GM06990 (cell line): ENCODE measurements at places on chromosomes 6 and 20.

DNA sequence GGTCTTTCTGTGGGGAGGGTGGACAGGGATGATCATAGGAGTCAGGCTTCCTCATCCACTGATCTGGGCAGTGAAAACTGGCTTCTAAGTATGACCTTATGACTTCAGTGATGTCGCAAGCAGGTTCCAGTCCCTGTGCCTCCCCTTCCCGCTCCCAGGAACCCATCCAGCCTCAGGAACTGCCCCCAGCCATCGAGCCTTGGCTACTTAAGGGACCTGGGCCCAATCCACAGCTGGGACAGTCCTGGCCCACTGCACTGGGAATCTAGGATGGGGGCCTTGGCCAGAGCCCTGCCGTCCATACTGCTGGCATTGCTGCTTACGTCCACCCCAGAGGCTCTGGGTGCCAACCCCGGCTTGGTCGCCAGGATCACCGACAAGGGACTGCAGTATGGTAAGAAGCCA, at the start of gene LBP:
TSS of gene LBP (plus strand) at position 236 of the 405 bp plus-strand sequence. CDS start at position 271, 35 bp downstream.
- no peak for DNase-seq

GRCh38 chr6:81608776-81609175, 143.7 kb downstream of the TENT5A start:
- DNase-seq = no peak

DNA sequence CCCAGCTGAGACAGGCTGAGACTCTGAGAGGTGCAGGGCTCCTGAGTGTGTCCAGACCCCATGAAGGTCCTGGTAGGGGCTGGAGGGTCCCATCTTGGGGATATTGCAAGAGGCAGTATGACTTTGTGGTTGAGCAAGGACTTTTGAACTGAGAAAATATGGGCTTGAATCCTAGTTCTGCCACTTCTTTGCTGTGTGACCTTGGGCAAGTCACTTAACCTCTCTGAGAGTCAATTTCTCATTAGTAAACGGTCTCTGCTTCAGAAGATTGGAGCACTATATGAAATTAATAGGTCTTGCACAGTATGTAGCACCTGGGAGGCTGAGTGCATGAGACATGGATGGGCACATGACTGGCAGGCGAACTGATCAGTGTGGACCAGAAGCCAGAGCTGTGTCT, 42.7 kb downstream of the TFEB start:
- DNase-seq = no peak

GRCh38 chr6:89098461-89098860, 17.9 kb downstream of the PNRC1 start:
- DNase-seq = no peak

DNA sequence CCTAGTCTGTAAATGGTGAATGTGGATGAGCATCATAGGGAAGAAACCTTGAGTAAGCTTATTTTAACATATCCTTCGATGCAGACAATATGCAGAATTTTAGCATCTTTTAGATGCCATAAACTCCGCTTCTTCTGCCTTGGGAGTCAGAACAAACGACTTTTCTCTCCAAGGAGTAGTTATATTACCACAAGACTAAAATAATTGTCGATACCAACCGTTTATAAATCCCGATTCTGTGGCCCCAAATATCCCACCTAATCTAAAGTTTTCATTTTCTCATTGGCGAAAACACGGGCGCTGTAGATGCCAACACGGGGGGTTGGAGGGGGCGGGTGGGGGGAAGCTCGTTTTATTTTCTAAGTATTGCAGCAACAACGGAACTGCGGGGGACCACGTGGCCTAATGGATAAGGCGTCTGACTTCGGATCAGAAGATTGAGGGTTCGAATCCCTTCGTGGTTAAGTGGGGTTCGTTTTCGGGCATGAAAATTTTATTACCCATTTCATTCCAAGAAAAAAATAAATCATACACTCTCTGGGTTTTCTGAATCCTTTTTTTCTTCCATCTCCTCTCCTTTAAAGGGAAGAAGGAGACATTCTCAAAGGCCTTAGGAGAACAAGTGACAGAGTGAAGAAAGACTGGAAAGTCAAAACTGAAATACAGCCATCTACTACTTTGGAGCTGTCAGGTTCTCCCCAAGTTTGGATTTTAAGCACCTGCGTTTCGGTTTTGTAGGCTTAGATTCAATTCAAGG, 65.5 kb upstream of the BTN3A2 start:
- no peak for DNase-seq

DNA sequence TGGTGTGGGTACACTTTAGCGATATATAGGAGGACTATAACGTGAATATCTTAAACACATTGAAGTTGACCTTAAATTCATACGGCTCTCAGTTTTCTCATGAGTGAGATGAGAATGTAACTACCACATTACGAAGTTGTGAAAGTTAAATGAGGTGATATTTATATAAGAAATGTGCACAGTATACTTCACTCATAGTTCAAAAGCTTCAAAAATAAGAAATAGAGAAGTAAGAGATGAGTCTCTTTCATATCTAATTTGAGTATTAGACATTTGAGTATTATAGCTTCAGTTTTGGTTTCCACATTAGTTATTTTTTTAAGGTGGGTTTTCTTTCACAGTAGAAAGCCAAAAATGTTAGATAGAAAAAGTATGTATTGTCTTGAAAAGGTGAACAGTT, 183.3 kb downstream of the NKAIN2 start:
- DNase-seq = no peak

DNA sequence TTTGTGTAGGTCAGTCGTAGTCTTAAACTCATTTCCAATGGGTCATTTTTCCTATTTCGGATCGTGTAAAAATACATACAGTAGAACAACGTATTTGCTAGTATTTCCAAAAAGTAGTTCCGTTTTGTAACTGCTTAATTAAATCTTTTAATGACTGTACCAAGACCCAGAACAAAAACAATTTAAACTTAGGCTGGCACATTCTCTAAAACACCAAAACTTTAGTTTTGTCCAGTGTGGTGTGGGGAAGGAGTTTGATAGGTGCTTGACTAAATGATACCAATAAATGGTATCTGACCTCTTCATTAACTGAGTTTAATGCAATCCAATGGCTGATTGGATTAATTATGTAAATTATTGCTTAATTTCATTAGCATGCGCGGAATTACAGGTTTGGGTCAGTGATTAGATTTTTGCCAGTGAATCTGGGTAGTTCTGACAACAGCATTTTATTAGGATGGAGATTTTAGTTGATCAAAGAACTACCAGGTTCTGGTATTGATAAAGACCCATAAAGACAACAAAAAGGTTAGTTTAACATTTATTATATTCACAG, 20.8 kb downstream of the OR2B2 start:
- no peak for DNase-seq

- no peak for DNase-seq
Observed at GRCh38 chr6:79117752-79118151, 39.7 kb upstream of the PHIP start.

DNA sequence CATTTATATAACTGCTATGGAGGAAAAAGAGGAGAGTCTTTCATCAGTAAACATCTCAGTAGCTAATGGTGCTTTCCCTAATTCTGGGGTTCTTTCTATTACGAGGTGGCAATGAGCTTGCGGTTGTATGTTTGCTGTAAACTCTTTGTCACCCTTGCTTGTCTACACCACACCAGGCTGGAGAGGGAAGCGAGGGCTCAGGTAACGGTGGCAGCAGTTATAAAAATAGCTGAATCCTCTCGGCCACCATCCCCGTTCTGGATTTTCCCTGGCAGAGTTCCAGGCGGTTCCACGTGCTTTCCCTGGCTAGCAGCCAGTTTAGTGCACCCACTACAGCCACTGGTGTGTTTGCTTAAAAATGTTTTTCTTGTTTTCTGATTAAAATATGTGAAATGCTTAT, 39.0 kb downstream of the MAS1 start:
- DNase-seq = peak; percentile 65

GRCh38 chr20:49583669-49584417, 15.9 kb upstream of the PTGIS start:
- no peak for DNase-seq

- DNase-seq = no peak
Observed at GRCh38 chr20:50100552-50100951, 12.4 kb downstream of the UBE2V1 start.

GRCh38 chr6:152170702-152171667, 363.5 kb downstream of the ESR1 start:
- DNase-seq = peak; percentile 75

GRCh38 chr6:36501686-36502085, 45.6 kb downstream of the STK38 start:
- DNase-seq = no peak

- no peak for DNase-seq
Observed at GRCh38 chr6:129817332-129817731, 43.8 kb downstream of the TMEM244 start.

DNA sequence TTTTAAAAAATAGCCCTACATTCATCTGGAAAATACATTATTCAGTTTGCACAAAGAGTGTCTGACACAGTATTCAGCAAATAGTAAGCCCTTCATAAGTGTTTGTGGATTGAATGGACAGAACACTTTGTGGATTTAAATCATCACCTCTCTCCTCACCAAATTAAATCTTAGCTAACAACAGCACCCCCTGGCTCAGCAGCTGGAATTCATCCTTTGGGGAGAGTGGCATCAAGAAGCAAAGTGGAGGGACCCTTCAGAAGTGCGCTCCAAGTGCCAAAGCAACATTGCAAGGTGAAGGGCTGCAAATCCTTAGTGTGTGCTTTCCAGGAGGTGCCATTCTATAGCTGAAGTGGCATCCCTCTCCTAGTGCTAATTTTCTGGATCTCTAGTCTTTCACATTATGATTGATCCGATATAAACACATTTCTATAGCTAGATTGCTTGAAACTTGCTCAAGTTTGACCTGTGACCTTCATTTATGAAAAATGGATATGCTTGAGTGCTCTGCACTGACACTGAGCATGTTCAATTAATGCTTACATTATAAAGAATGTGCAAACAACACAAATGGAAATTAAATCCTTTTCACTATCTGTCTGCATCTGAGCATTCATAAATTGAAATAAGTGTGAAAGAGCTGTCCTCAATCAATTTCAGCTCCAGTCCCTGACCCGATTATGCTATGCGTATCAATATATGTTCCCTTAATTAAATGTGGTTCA, 891.7 kb downstream of the C6orf118 start:
- no peak for DNase-seq

DNA sequence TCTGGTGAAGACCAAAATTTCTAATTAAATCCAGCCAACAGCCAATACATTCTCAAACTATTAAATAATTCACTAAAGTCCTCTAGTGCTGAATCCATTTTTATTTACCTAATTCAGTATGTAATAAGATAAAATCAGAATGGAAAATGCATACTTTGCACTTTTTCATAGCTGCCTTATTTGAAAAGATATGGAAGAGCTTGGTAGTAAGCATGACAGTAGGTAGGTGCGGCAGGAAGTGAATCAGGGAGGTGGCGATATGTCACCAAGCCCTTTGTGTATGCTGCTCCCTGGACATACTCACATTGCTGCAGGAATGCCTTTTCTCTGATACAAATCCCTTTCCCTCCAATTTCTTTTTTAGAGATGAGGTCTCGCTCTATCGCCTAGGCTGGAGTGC, 10.2 kb upstream of the TGM3 start:
- DNase-seq = no peak

DNA sequence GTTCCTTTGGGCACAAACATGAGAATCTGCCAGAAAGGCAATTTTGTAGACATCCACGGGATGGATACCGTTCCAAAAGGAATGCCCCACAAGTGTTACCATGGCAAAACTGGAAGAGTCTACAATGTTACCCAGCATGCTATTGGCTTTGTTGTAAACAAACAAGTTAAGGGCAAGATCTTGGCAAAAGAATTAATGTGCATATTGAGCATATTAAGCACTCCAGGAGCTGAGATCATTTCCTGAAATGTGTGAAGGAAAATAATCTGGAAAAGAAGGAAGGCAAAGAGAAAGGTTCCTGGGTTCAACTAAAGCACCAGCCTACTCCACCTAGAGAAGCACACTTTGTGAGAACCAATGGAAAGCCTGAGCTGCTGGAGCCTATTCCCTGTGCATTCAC, 103.9 kb upstream of the ARG1 start:
- DNase-seq = no peak

DNA sequence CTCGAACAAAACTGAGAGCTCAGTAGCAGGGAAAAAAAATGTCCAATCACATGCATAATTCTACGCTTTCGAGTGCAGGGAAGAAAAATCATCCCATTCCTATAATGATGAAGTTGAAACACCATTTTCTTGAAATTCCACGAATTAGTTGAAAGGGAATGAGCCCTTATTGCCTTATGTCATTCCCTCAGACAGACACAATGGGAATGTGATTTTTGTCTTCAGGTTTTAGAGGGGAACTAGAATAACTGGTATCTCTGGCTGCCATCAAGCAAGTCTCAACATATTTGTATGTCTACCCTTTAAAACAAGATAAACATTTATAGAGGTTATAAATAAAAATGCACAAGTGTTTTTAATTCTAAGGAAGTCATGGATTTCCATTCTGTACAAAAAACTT, 87.9 kb downstream of the KIF13A start:
- no peak for DNase-seq

- no peak for DNase-seq
Observed at GRCh38 chr20:59518881-59519706, 85.2 kb upstream of the PHACTR3 start.

- DNase-seq = no peak
Observed at GRCh38 chr6:30836431-30836866, 47.9 kb upstream of the DDR1 start.

DNA sequence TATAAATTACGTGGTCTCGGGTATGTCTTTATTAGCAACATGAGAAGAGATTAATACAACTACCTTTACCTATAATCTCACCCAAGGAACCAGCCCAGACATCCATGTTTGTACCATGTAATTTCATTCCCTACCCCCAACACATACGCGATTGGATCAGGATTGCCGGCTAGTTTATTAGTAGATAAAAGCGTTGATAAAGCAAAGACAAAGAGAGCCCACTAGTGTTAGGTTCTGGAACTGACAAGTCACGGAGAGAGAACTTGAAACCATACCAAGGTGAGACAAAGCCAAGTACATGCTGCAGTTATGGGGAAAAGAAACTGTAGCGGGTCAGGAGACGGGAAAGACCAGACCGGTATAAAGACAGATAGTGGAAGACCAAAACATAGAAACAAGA, 37.4 kb upstream of the FAM135A start:
- DNase-seq = no peak

- no peak for DNase-seq
Observed at GRCh38 chr6:54156650-54157250, 45.5 kb downstream of the MLIP start.

DNA sequence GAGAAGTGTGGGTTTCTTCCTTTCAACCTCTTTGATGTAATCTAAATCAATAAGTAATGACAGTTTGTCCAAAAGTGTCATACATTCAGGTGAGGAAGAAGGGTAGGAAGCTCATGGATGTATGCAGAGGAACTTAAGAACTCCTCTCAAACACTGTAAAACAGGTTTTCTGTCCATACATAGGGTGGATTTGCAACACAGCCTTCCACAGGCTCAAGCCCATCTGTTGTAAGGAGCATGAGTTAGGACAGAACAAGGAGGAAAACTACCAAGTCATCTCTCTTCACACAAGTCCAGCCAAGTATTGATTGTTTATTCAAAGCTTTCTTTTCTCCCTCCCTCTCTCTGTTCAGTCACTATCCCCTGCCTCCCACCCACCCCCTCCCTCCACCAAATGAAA, 49.0 kb upstream of the CDYL start:
- DNase-seq = no peak

GRCh38 chr6:125046107-125046925, 84.1 kb downstream of the RNF217 start:
- no peak for DNase-seq

- DNase-seq = no peak
Observed at GRCh38 chr6:105814745-105815536, 271.2 kb upstream of the PRDM1 start.
